ENCODE measurements at places on chromosomes 5 and 9. TPM values are rescaled to one million over a fixed set of nuclear protein-coding genes. Genes with fewer than 3 reads are reported as not detected.
A peak's percentile ranks its signal among the peaks of the same experiment; 100 is the strongest.

Gene SCGB3A1
- not detected for total RNA-seq

Gene ANKRD18A
- 19.2 TPM for total RNA-seq

DNA sequence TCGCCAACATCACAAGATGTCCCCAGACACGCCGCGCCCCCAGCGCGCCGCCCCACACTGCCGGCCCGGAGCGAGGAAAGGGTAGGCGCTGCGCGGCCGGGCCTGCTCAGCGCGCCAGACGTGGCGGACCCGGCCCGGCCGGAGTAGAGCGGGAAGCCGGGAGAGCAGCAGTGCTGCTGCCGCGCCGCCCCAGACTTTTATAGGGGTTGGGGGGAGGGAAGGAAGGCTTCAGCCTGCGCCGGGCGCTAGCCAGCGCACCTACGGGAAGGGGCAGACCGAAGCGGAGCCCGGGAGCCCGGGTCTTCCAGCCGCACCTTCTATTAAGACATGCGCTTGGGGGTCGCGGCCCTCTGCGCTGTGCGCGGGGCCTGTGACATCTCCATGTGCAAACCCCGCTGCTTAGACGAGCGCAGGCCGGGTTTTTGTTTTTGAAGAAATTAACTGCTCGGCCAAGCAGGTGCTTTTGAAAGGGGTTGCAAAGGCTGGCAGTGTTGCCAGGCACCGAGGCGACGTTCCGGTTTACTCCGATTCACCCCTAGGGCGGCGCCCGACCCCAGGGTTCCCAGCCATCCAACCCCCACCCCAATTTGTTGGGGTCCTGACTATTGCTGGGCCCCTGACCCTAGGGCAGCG lies 353 bp upstream of the PAX5 start:
- DNase-seq, result no peak

DNA sequence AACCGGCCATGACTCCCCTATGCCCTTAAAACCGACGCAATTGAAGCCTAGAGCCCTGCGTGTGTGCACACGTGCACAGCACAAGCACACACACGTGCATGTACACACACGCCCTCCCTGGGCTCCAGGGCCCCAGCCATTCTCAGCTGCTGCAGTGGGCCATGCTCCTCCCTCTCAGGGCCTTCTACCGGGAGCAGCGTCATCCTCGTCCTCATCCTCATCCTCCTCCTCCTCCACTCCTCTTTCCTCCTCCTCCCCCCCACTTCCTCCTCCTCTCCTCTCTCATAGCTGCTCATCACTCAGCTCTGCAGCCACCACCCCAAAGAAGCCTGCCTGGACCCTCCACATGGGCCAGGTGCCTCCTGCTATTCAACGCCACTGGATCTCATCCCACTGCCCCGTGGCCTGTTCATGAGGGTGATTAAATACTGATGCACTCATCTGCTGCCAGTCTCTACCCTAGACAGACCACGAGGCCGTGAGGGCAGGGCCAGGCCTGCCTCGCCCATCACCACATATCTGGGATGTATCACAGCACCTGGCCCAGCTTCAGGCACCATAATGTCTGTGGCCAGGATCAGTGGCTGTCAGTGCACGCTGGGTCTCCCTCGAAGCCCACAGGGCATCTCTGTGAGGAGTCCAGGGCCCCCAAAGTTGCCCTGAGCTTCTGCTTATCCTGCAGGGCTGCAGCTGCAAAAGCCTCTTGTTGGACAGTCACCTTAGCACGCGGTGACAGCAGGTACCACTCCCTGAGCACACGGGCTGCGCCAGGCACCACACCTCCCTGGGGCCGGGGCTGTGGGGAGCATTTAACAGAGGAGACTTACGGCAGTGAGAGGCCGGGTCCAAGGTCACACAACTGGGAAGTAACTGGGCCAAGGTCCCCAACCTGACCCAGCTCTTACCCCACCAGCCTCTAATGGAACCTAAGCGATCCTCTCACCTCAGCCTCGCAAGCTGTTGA lies 9.8 kb downstream of the FAM78A start:
- no peak for DNase-seq

- peak; percentile 71 for DNase-seq
Observed at GRCh38 chr9:128818839-128819715, 777 bp downstream of the ENDOG start.

DNA sequence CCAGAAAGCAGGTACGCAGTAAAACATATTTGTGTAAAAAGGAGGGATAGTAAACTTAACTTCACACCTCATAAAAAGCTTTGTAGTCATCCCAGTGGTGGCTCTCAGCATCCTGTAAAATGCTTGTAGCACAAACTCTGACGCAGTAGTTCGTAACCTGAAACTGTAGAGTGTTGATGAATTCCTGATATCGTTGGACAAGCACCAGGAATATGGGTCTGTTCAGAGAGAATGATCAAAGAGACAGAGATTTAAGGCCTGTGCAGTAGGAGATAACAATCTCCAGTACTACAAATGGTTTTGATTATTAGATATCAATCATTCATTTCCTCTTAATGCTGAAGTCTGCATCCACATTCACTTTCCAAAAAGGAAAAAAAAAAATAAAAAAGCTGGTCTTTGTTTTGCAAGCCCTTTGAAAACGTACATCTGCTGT lies 148.5 kb downstream of the KIAA0825 start:
- no peak for DNase-seq

GRCh38 chr5:96756985-96757384 lies 50.8 kb downstream of the ERAP1 start:
- DNase-seq, result no peak
